ENCODE measurements at places on chromosomes 2 and 18.

DNA sequence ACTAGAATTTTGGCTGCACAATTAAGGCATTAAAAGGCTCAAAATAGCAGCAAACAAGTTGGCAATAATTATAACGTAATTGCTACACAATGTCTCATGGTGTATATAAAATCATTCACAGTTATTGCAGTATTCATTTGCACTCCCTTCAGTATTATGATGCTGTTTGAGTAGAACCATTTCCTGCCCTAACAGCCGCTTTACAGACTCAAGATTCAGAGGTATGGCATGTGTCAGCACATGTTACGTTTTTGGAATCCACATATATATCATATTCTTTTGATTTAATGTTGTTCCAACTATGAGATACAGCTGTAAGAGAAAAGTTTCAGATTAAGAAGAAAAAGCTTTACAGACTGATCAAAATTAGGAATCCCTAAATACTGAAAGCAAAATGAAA, 56.3 kb upstream of the NCKAP5 start:
- no peak for DNase-seq

DNA sequence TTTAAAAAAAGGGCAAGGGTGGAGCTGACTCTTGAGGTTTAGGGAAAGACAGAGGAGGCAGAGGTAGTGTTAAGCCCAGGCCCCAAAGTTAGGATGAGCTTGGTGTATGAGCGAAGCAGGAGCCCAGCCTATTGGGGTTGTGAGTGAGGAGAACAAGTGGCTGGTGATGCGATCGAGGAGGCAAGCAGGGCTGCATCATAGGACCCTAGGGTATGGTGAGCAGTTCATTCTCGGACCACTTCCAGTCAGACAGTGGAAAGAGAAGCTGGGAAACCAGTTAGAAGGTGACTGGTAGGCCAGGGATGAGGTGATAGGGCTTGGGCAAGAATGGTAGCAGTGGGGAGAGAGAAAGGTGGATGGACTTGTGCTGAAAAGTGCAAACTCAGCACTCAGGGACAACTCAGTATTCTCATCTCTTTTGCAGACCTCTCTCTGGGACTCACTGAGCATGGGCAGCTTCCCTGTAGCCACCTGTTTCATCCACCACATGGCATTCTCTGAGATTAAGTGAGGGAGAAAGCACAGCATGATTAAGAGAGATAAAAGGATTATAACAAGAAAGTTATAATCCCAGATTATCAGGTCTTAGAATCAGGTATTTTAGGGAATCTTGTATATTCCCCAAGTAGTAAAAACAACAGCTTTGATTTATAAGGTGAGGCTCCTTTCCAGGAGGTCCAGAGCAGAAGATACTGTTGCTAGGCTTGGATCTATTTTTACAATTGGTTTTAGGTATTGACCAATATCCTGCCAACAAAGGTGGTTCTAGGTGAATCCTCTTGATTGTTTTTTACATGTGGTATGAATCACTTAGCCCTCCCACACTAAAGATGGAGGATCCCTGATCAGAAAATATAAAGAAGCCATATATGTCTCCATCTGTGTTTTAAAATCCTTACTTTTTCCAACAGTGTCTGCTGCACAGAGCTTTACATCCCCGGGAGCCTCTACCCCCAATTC, 38.3 kb downstream of the XRCC5 start:
- no peak for DNase-seq

- no peak for DNase-seq
Measured at GRCh38 chr2:86087936-86088850, 17.5 kb downstream of the POLR1A start.

DNA sequence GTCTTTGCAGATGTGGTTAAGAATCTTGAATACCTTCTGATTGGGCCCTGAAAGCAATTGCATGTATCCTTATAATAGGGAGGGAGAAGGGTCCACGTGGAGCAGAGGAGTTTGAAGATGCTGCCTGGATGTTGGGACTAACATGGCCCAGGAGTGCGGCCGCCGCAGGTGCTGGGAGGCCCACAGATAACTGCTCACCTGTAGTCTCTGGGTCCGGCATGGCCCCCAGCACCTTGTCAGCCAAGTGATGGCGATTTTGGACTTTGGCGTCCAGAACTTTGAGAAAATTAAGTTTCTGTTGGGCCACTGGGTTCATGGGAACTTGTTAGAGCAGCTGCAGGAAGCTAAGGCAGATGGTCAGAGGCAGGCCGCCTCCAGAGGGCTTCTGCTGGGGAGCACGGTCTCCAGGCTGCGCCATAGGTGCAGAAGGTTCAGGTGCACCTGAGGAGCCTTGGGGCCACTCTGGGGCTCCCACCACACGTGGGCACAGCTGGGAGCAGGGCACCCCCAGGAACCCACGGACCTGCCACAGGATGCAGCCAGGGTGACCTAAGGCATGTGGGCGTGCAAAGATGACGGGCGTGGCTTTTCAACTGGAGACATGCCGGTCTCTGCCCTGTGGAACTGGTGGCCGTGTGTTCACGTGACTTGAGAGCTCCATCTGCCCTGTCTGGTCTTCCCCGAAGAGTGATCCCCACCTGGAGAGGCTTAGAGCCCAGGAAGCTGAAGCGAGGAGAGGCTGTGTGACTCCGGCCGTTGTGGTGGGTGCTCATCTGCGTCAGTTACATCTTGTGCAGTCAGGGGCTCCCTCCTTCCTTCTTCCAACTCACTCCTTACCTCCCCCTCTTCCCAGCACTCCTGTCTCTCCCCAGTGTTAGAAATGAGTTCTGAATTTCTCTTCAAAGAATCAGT, 277.3 kb downstream of the AGAP1 start:
- no peak for DNase-seq

GRCh38 chr18:39840856-39841481, 2114.1 kb upstream of the PIK3C3 start:
- DNase-seq = no peak
